ENCODE measurements at places on chromosomes 4 and X.

DNA sequence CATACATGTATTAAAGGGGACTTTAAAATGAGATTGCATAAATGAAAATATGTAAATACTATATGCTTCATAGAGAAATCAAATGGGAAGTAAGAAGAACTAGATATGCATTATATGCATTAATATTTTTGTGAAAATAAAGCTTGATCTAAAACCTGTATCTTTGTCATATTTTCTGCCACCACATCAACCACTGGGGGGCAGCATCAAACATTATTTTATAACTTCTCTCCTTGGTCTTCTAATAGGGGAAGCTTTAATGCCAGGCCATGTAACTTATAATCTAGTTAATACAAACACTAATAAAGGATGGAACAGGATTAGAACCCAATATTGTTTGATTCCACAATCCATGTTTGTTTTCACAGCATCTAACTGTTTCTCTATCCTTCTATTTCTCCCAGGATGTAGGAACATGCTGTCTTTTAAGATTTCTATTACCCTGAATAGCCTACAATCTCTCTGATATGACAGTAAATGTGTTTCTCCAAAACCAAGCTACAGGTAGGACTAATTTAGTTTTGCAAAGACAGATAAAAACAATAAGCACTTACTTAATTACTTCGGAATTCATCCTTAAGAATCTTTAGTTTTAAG is 10.0 kb downstream of the QRFPR start:
- peak; percentile 11 for DNase-seq

DNA sequence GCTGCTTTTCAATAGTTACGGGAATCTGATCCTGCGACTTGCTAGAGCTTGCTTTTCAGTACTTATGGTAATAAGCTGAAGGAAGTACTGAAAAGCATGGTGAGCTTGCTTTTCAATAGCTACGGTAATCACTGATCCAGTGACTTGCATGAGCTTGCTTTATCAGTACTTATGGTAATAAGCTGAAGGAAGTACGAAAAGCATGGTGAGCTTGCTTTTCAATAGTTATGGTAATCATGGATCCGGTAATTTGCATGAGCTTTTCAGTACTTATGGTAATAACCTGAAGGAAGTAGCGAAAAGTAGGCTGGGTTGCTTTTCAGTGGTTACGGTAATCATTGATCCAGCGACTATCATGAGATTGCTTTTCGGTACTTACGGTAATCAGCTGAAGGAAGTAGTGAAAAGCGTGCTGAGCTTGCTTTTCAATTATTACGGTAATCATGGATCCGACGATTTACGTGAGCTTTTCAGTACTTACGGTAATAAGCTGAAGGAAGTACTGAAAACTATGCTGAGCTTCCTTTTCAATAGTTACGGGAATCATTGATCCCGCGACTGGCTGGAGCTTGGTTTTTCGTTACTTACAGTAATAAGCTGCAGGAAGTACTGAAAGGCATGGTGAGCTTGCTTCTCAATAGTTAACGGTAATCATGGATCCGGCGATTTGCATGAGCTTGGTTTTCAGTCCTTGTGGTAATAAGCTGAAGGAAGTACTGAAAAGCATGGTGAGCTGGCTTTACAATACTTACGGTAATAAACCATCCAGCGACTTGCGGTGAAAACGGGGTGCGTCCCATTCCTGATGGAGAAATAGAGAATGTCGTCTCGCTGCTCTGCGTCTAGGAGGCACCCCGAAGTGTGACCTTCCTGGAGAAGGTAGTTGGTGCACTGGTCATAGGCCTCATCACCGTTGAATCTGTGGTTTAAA is 6.5 kb downstream of the CRLF2 start:
- DNase-seq = peak; percentile 18

- no peak for DNase-seq
Measured at GRCh38 chr4:8321771-8322170, 52.2 kb downstream of the HTRA3 start.

- no peak for DNase-seq
Measured at GRCh38 chr4:31148990-31149389, 428.8 kb downstream of the PCDH7 start.

- DNase-seq = peak; percentile 86
Measured at GRCh38 chrX:103310555-103311398, at the start of gene BEX2. Gene BEX2 (minus strand): TSS chrX:103310990. CDS start chrX:103309976, 1,014 bp downstream.
